Nephron progenitor cell (in vitro differentiated cells): ENCODE measurements at places on chromosomes 16 and 17.

- H3K36me3 ChIP-seq, result no peaks in the 10 kb centered on the region
- peaks cover 39% of the 10 kb centered on the region for H3K4me1 ChIP-seq
- peaks cover 53% of the 10 kb centered on the region for H3K27me3 ChIP-seq
- no peak overlapping the region for H3K27ac ChIP-seq
- peak overlapping the region; percentile 86 for H3K4me3 ChIP-seq
Observed at GRCh38 chr17:7435676-7436555, 681 bp downstream of the TMEM102 start.

- H3K4me1 ChIP-seq, result peaks cover 11% of the 10 kb centered on the region
- no peak for DNase-seq
- H3K27me3 ChIP-seq, result peaks cover 4% of the 10 kb centered on the region
- no peak overlapping the region for H3K27ac ChIP-seq
- no peaks in the 10 kb centered on the region for H3K36me3 ChIP-seq
- H3K4me3 ChIP-seq, result no peak overlapping the region
Observed at GRCh38 chr16:65254144-65254543, 132.3 kb upstream of the CDH11 start.

DNA sequence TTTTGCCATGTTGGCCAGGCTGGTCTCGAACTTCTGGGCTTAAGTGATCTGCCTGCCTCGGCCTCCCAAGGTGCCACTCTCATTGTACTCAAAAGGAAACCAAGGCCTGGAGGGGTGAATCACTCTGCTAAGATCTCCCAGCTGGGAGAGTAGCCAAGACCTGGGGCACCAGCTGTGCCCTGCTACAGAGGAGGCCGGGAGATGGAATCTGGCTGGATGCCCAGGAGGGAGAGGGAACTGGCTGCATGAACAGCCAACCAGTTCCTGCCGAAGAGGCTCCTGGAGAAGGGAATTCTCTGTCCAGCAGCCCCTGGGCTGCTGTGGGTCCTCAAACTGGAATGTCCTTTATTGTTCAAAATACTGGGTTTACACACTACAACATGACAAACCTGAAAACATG, 238.7 kb upstream of the CIBAR2 start:
- no peak overlapping the region for H3K4me3 ChIP-seq
- H3K36me3 ChIP-seq, result peaks cover 6% of the 10 kb centered on the region
- H3K4me1 ChIP-seq, result peaks cover 73% of the 10 kb centered on the region
- no peak for DNase-seq
- H3K27me3 ChIP-seq, result peaks cover 32% of the 10 kb centered on the region
- no peak overlapping the region for H3K27ac ChIP-seq

- no peaks in the 10 kb centered on the region for H3K36me3 ChIP-seq
- DNase-seq, result peak; percentile 77
- H3K4me1 ChIP-seq, result peaks cover 56% of the 10 kb centered on the region
- no peak within 1 kb of the TSS for H3K27ac ChIP-seq
- peak within 1 kb of the TSS; percentile 77 for H3K4me3 ChIP-seq
- H3K27me3 ChIP-seq, result peaks cover 49% of the 10 kb centered on the region
Observed at GRCh38 chr17:1709971-1710806, at the start of gene TLCD2. Gene TLCD2 (minus strand): TSS chr17:1710377. CDS start chr17:1710242, 135 bp downstream.

DNA sequence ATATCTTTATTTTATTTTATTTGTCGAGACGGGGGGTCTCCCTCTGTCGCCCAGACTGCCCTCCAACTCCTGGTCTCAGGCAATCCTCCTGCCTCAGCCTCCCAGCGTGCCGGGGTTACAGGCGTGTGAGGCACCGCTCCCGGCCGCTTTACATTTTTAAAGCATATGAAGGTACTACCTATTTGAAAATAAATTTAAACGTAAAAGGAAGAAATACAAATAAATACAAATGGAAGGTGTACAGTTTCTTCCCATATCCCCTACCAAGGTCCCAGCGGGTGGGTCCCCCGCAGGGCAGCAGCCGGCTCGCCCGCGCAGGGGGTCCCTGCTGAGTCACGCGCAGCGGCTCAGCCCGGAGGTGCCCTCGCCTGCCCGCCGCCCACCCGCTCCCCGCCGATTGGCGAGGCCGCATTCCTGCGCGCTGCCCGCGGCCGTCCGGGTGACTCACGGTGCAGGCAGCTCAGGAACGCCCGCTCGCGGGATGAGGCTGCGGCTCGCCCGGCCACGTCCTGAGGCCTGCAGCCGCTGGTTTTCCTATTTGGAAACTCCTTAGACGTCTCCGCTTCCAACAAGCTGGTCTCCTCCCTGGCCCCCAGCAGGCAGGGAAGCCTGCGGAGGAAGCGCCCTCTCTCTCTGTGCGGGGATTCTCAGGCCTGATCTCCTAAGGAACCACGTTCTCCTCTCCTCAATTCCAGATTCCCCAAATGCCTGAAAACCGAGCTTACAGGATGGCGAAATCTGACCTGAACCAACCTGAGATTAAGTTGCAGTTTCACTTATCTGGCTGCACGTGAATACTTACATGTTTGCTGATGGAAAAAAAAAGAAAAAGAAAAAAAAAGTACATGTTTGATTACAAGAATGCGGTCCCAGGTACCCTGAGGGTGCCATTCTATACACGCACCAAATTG, 54.8 kb upstream of the MAP3K14 start:
- peak overlapping the region; percentile 72 for H3K4me3 ChIP-seq
- peaks cover 19% of the 10 kb centered on the region for H3K27me3 ChIP-seq
- H3K4me1 ChIP-seq, result peaks cover 48% of the 10 kb centered on the region
- H3K27ac ChIP-seq, result no peak overlapping the region
- no peaks in the 10 kb centered on the region for H3K36me3 ChIP-seq

GRCh38 chr16:85335584-85336491, 223.6 kb upstream of the CIBAR2 start:
- H3K4me3 ChIP-seq, result peak overlapping the region; percentile 77
- peaks cover 54% of the 10 kb centered on the region for H3K4me1 ChIP-seq
- no peak for DNase-seq
- no peaks in the 10 kb centered on the region for H3K36me3 ChIP-seq
- H3K27me3 ChIP-seq, result peaks cover 51% of the 10 kb centered on the region

- DNase-seq, result peak; percentile 92
- H3K4me1 ChIP-seq, result peaks cover 18% of the 10 kb centered on the region
- H3K4me3 ChIP-seq, result peak overlapping the region; percentile 88
- peaks cover 10% of the 10 kb centered on the region for H3K36me3 ChIP-seq
- H3K27ac ChIP-seq, result peak overlapping the region; percentile 99
Observed at GRCh38 chr17:75034236-75034908, 12.4 kb downstream of the ATP5PD start.
